ENCODE measurements at places on chromosomes 6 and 20. TPM values are rescaled to one million over a fixed set of nuclear protein-coding genes. Genes with fewer than 3 reads are reported as not detected.

DNA sequence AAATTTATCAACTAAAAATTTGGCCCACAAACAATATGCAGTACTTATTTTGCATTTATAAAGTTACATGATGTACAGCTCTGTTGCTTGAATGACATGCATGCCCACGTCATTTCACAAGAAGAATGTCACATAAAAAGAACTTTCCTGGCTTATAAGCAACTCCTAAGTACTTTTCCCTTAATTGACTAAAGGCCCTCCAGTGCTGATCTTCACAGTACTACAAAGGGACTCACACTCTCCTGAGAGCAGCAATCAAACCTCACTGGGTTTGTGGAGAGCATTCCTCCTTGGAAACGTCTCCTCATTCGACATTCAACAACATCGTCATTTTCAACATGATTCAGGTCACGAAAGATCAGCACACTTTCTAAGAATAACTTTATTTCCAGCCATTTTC is 111.1 kb downstream of the IPCEF1 start:
- no peak for DNase-seq

DNA sequence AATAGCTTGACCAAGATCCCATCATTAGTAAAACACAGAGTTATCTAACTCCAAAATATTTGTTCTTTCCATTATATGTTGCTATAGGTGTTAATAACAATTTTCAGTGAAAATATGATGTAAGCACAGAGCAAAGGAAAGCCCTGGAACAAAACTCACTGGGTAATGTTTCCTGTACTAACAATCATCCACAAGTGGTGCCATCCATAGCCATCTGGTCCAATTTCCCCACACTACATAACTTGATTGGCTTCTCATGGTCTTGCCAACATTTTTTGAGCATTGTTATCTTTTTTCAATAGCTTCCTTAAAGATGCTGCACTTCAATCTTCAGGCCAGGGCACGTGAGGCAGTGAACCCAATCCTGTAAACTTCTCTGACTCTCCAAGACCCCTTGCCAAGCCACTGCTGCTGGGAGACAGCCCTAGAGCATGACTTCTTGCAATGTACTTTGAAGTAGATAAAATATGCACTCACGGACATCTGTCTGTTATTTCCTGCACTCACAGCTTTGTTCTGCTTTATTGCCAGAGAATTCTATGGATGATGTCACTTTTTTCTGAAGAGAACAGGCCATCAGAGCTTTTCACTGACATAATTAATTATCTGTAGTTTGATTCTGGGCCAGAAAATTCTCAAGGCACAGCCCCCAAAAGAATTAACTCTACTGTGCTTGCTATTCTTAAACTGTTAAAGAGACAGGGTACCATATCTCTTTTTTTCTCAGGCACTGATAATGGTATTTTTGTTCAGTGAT is 97.5 kb upstream of the TMEM30A start:
- DNase-seq, result no peak

DNA sequence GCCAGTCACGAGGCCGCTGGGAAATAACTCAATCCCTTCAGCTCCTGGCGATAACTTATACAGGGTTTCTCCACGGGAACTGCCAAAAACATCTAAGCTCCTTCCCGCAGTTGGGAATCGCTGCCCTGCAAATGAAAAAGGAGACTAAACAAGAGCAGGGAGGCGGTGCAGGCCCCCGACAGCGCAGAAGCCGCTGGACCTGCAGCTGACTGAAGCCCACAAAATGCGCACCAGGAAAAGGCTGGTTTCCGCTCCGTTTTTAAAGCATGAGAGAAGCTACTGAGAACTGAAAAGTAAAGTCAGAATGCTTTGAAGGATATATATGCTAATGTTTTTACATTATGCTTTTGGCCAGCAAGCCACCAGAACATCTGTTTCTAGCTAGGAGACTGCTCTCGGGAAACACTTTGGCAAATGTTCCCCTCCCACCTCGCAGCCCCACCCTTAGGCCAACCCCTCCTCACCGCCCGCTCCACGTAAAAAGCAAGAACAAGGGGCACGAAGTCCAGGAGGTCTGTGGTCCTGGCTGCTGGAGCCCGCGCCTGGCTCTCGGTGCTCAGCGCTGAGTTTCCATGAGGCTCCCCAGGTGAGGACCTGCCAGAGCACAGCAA is 90.5 kb downstream of the SOD2 start:
- no peak for DNase-seq

- DNase-seq, result no peak
Measured at GRCh38 chr6:125182237-125183008, 28.9 kb downstream of the TPD52L1 start.

DNA sequence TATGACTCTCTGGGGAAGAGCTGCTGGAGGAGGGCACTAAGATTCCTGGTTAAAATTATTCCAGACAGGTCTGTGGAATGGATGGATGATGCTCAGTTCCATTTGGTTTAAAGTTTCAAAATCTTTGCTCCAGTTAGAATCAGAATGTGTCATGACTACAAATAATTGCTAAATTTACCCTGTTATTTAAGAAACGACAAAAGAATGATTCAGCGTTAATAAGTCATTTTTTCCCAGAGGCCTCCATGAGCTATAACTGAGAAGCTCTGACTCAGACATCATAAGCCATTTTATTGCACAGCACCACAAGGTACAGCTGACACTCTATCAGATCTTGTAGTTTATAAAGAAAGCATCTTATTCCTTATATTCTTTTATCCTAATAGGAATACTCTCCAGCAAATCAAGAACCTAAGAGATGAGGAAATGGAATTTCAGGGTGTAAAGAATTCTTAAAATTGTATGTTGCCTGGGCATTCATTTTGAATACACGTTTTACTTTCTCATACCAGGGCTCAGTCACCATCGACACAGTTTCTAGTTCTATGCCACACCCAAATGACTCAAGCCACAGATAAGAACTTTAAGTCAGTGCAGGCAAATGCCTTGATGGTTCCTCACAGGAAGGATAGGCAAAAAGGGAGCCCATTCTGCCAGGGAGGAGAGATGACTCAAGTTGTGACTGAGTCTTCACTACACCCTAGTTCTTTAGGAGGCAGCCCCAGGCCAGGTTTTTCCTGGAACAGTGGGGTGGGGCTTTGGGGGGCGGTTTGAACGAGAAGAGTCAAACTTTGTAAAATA is 636.0 kb downstream of the MMUT start:
- peak; percentile 35 for DNase-seq

DNA sequence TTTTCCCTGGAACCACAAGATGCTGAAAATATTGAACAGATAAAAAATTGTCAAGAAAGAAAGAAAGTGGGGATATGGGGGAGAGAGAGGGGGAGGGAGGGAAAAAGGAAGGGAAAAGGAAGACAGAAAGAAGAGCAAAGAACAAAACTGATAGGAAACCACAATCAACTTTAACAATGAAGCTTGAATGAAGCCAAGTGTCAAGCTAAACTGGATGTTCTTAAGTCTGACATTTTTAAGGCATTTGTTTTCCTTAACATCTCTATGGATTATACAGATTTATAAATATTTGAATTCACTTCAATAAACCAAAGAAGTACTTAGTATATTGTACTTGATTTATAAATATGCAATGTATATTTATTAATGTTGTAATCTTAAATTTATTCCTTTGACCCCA is 197.6 kb upstream of the SMLR1 start:
- no peak for DNase-seq

DNA sequence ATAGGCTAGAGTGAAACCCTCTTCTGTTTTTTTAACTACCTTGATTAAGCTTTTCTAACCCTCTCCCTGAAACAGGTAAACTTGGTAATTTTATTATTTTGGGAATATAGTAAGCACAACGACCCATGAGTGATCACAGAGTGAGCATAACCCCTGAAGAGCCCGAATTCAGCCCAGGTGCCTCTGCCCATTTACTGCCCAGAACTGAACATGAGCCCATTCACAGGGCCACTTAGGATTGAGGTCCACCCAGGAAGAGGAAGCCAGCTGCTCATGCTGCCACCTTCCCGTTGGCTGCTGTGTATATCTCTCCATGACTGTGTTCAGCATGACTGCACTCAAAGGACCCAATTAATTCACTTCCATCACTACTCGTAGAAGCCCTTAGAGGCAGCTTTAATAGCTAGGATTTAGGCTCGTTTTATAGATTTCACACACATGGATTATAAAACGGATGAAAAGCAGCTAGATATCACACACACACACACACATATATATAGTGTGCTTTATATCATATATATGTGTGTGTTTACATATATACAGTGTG is 8.3 kb upstream of the PDE10A start:
- DNase-seq, result no peak

DNA sequence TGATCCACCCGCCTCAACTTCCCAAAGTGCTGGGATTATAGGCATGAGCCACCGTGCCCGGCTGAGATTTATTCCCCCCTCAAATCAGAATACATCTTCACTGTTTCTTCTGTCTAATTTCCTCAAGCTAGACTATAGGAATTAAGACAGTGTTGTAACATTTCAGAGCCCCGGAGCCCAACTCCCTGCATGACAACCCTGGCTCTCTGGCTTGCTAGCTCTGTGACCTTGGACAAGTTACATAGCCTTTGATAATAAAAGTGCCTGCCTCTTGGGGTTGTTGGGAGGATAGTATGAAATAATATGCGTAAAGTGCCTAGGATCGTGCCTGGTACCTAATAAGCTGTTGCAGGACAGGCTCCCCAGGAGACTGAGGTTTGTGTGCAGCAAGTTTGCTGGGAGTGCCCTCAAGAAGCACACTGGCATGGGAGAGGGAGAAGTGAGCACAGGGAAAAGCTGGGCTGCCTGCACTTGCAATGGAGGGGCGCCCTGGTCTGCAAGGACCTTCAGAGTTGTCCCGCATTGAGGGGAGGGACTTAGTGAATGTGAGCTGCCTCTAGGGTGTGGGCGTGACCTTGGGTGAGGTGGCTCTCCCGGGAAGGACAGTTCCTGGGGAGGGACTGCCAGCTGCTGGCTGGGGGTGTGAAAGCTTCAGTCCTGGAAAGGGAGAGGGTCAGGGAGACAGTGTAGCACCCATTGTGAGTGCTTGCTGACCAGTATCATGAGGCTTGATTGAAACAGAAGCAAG is 43.4 kb downstream of the TAF8 start:
- DNase-seq, result no peak

DNA sequence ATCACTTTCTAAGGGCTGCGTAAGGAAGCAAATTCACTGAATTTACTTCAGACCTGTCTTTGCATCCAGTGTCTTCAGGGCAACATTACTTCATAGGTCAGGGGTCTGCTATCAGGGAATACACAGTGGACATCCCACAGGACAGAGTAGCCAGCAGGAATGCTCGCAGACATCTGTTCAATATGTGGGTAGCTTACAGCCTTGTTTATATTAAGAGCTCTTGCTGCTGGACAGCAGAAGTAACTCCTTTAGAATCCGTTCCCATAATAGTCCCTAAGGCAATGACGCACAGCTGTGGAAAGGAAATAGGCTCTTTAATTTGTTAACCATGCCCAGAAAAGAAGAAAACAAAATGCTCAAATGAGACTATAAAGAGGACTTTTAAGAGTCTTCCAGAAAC is 198.7 kb downstream of the MOXD1 start:
- no peak for DNase-seq

GRCh38 chr6:29965563-29965872 is 23.2 kb downstream of the HLA-A start:
- no peak for DNase-seq

GRCh38 chr20:2602046-2602735 is 50.2 kb upstream of the NOP56 start:
- DNase-seq, result no peak

- DNase-seq, result no peak
Measured at GRCh38 chr6:56096541-56096940, 150.8 kb downstream of the COL21A1 start.

- DNase-seq, result no peak
Measured at GRCh38 chr20:8043687-8044282, 24.2 kb upstream of the TMX4 start.

- peak; percentile 50 for DNase-seq
Measured at GRCh38 chr6:158703837-158704822, 54.3 kb downstream of the SYTL3 start.

DNA sequence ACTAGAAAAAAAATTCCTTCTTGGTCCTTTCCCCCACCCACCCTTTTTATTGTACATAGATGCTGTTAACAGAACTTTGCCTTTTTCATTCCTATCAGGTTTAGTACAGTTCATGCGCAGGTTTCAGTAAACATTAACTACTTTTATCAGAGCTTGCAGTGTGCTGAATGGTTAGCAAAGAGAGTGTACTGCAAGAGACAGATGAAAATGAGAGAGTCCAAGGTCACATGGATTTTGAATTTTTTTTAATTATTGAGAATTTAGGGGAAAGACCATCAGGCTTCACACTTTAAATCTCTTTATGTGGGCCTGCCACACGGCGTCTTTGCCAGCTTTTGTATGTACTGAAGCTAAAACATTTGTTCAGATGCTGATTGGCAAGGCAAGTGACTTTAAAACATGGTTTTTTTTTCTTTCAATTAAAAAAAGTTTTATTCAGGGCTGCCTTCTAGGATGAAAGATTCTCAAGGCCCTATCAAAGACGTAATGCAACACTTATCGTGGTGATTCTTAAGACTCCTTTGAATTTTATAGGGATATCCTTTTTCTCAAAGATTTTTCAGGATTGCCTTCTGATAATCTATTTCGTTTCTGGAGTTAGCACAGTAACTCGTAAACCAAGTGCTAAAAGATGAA is 32.2 kb downstream of the RREB1 start:
- DNase-seq, result no peak

- DNase-seq, result no peak
Measured at GRCh38 chr6:14862845-14863244, 383.0 kb upstream of the JARID2 start.

- no peak for DNase-seq
Measured at GRCh38 chr6:47245745-47246371, 63.8 kb downstream of the TNFRSF21 start.

GRCh38 chr6:6515691-6516607 is 72.6 kb upstream of the LY86 start:
- DNase-seq, result no peak

DNA sequence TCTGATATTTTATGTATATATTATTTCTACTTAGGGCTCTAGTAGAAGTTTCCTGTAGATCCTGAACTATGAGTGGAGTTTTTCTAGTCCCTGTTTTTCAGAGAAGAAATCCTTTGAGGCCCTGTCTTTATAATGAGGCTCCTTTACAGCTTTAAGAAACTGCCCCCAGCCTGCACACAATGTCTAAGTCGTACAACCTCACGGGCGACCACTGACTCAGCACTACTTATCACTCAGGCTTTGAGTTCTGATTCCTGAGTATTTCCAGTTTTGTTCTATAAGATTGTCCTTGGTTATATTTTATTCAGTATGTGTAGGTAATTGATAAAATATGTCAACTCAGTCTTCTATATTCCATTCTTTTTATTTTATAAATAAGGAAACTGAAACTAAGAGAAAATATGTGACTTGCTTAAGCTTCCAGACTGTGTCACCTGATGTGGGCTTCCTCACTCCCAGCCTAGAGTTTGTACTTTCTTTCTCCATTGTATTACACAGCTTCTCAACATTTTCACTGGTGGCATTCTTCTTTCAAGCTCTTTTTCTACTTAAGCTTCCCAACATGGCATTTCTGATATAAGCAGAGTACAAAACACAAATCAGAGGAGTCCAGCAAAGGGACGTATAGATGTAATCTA is 167.0 kb downstream of the TBX18 start:
- DNase-seq, result no peak

GRCh38 chr6:129890164-129890563 is 29.0 kb upstream of the TMEM244 start:
- DNase-seq, result no peak

Gene RPS18
- 4,129 TPM for total RNA-seq

Gene CST4
- not detected for total RNA-seq

Gene SLC17A2
- total RNA-seq, result not detected

Gene PNLDC1
- total RNA-seq, result 0.37 TPM

Gene MTFR2
- 2.5 TPM for total RNA-seq

Gene HAO1
- total RNA-seq, result not detected

Gene NMBR
- total RNA-seq, result not detected

Gene SMPD2
- 10.2 TPM for total RNA-seq

Gene SLC22A7
- total RNA-seq, result not detected

Gene HLA-E
- 1,653 TPM for total RNA-seq
